ENCODE measurements at places on chromosomes 2 and 18. TPM values are rescaled to one million over a fixed set of nuclear protein-coding genes. Genes with fewer than 3 reads are reported as not detected.

DNA sequence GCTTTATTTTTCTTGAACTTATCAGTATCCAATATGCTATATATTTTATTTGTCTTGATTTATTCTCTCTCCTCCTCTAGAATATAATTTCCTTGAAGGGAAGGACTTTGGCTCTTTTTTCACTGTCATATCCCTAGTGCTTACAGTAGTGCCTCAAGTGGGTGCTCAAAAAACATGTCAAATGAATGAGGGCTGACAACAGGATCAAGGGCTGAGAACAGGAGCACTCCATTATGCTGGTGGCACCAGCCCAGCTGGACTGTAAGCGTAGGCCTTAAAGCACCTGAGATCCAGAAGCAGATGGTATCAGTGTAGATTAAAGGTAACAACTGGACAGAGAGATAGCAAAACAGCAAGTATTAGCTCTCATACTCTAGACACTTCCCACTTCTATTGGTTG is 46.3 kb downstream of the PMS1 start:
- no peak for DNase-seq

DNA sequence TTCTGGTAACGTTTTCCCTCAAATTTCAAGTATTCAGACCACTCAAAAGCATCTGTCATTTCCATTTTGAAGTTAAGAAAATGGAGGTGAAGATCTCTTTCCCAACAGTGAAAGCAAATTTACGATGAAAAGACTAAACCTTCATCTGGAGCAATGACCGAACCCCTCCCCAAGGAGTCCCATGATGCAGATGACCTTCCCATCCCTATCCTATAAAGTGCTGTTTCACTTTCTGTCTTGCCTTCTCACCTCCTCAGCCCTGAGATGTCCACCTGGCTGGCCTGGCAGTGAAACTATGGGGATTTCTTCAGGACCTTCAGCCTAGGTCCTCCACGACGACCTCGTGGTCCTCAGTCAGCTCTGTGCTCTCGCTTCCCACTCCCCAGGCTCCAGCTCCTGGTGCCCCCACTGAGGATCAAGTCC is 925 bp upstream of the NPC1 start:
- DNase-seq: no peak

Gene QPCT
- 2.3 TPM for total RNA-seq

Gene POTEI
- total RNA-seq: 0.92 TPM

DNA sequence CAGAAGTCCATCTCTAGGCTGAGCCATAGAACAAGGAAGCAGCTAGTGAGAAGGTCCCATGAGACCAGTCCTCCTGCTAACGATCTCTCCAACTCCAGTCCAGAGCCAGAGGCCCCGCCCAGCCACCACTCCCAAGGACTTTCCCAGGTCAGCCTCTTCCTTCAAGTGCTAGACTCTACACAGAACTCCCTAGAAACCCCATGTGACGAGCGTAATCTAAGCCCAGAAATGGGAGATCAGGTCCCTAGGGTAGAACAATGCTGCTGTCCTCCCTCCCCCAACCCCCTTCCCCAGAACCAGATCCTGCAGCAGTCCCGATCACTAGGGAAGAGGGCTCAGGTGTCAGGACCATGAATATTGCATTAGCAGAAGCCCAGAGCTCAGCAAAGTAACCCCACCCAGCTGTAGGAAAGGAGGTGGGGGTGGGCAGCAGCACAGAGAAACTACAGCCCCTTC is 6.9 kb downstream of the DCTN1 start:
- no peak for DNase-seq

DNA sequence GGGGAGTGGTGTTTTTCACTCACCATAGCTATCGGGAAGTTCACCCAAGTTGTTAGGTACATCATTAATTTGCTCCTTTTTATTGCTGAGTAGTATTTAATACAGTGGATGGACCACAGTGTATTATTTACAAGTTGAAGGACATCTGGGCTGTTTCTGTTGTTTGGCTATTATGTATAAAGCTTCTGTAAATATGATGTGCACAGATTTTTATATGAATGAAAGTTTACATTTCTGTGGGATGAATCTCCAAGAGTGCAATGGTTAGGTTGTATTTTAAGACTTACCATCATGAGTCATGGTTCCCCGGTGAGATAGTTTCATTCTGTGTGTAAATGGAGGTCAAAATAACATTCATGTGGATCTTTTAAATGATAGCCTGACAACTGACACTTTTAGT is 337.4 kb downstream of the PTPRM start:
- no peak for DNase-seq

Gene IL36A
- total RNA-seq: not detected

Gene SNORC
- 6.8 TPM for total RNA-seq
